Neural progenitor cell (in vitro differentiated cells): ENCODE measurements at places on chromosomes 2 and 18. TPM values are rescaled to one million over a fixed set of nuclear protein-coding genes. Genes with fewer than 3 reads are reported as not detected.

GRCh38 chr18:45825258-45826044, at the start of gene SIGLEC15:
Gene SIGLEC15, plus strand, starts transcription at chr18:45825675. Its CDS starts 54 bp downstream, at chr18:45825729.
- no peak for DNase-seq

- DNase-seq = no peak
These were observed 146.4 kb downstream of the RAB3GAP1 start for GRCh38 chr2:135198481-135198880.

The RPRD1A gene
- 151 and 198 TPM in 2 replicates for total RNA-seq

The OST4 gene
- 84.6 and 256 TPM in 2 replicates for total RNA-seq

GRCh38 chr2:150917961-150918713, 343.5 kb downstream of the RBM43 start:
- DNase-seq = no peak

- no peak for DNase-seq
These were observed 76.0 kb upstream of the ST8SIA5 start for GRCh38 chr18:46832849-46833248.

The SLC20A1 gene
- 46.1 and 61.1 TPM in 2 replicates for total RNA-seq
